ENCODE measurements at places on chromosomes 13 and 19.
A peak's percentile ranks its signal among the peaks of the same experiment; 100 is the strongest.

- peak; percentile 7 for DNase-seq
These were observed 653.0 kb upstream of the GPC6 start for GRCh38 chr13:92573467-92574057.

DNA sequence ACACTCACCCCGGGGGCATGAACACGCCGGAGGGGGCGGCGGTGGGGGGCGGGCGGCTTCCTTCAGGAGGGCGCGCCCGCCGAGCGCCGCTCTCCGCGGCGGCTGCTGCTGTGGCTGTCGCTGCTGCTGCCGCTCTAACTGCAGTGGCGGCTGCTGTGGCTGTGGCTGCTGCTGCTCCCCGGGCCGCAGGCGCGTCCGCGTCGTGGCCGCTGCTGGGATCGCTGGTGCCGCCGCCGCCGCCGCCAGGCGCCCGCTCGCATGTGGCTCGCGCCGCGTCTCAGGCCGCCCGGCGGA lies at the start of gene BBC3:
BBC3 (minus strand) TSS at position 279 of the 294 bp plus-strand sequence. CDS start 2,768 bp downstream, outside the sequence.
- no peak for DNase-seq

- DNase-seq = no peak
These were observed 33.1 kb upstream of the C1QTNF9 start for GRCh38 chr13:24276306-24276705.

DNA sequence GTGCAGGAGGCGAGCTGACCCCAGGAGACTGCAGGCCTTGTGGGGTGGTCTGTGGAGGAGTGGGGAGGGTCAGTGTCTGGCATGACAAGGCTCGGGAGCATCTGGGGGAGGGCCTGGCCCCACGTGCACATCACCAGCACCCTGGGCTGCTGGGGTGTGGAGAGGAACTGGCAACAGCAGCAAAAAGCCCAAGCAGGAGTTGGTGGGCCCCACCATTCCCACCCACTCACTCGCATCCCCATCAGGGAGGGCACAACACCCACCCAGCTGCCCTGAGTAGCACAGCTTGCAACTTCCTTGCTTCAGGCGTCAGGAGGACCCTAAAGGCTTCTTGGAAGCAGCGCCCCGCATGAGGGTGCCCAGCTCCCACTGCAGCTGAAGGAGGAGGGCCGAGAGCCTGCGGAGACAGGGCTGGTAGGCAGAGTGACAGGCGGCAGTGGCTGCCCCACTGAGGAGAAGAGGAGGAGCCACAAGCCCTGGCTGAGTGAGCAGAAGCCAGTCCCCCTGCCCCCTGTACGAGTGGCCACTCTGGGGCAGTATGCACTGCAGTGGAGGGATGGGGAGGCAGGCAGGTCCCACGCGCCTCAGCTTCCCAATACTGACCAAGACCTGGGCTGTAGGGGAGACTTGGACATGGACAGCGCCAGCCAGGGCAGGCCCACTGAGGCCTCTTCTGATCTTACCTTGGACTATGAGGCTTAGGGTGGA lies 26.5 kb downstream of the ELL start:
- DNase-seq = no peak

DNA sequence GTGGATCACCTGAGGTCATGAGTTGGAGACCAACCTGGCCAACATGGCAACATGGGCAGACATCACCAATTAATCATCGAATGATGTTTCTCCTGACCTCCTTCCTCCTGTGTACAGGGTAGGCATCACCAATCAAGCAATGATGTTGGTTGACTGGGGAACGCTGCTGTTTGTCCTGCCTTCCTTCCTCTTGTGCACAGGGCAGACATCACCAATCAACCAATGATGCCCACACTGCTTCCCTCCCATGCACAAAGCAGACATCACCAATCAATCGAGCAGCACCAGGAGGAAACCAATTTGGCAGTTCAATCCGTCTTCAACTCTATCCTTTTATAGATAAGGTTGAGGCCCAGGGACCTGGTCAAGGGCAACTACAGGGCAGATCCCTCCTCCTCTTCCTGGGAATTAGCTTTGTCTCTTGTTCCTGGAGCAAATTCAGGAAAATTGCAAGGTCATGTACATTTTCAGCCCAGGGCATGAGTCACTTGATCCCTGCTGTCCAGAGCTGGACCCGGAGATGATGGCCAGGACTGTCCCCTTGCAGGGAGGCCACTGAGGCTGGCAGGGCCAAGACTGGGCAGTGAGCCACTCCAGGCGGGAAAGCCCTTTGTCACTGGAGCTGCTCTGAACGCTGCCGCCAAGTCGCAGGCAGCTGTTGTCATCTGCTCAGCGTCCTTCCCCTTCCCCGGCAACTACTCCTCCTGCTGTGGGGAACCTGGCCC lies 5.3 kb upstream of the CSNK1G2 start:
- DNase-seq = no peak

DNA sequence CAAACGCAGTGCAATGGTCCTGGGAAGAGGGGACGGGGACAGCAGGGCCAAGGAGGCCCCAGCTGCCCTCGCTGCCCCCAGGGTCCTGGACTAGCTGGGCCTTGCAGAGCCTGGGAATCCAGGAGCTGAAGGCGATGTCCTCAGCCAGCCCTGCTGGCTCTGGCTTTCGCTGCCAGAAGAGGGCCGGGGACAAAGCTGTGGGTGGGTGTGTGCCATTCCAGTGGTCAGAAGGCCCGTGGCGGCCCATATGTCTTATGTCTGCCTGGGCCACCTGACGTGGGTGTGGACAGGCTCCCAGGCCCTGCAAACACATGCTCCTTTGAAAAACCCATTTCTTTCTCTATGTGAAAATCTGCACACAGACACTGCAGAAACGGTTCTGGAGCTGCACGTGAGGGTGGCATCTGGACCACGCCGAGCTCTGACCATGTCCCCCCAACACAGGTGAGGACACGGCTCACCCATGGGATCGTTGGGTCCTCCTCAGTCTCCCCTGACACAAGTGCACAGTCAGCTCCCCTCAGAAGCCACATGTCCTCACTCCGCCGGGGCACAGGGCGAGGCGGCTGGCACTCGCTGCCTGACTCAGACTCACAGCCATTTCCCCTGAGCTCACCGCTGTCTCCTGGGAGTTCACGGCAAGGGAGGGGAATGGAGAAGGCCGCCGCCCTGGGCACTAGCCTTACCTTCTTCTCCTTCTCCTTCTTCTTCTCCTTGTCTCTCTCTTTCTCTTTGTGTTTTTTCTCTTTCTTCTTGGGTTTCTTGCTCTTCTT lies 16.9 kb downstream of the IZUMO4 start:
- no peak for DNase-seq

GRCh38 chr13:111262715-111263114 lies 57.7 kb upstream of the TEX29 start:
- DNase-seq = no peak

DNA sequence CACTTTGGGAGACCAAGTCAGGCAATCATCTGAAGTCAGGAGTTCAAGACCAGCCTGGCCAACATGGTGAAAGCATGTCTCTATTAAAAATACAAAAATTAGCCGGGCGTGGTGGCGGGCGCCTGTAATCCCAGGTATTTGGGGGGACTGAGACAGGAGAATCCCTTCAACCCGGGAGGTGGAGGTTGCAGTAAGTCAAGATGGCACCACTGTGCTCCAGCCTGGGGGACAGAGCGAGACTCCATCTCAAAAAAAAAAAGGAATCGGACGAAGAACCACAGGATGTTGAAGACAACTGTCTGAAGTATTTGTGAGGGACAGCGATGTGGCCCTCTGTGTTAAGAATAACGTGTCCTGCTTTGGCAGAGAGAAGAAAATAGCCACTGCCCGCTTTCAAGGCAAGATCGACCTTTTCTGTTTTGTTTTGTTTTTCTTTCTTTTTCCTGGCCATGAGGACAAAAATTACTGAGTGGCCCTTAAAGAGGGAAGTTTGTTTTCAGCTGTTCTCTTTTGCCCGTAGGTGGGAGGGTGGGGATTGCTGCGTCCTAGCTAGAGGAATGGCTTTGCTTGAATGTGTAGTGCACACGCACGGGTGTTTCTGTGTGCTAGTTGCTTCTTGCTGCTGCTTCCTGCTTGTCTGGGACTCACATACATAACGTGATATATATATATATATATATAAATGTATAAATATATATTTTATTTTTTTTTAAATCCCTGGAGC lies 6.2 kb upstream of the PRKCG start:
- no peak for DNase-seq

GRCh38 chr19:38912600-38913514 lies 871 bp upstream of the CCER2 start:
- DNase-seq = no peak

DNA sequence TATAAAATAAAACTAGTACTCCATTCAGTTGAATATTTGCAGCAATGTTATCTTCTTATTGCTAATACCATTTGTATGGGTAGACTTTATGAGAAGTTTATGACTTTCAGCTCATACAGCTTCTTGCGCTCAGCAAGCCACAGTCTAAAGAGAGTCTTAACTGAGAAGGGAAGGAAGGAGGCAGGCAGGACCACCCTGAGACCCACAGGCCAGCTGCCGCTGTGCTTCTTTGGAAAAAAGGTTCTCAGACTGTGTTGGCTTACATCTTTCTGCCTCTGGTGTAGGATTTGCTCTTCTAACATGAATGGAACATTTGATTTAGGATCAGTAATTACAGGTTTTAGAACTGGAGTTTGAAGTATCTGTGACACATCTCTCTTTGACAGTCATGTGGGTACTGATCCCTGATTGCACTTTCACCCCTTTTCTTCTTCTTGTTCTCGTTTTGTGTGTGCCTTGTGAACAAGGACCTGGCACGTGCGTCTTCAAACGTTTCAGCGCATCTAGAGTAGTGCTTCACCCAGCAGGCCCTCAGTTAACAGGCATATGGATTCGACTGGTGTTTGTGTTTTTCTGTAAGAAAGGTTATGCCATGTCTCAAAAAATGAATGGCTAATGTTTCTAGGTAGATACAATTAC lies 7.1 kb upstream of the GPR18 start:
- DNase-seq = peak; percentile 17

GRCh38 chr13:97484301-97484700 lies 50.3 kb downstream of the RAP2A start:
- no peak for DNase-seq

DNA sequence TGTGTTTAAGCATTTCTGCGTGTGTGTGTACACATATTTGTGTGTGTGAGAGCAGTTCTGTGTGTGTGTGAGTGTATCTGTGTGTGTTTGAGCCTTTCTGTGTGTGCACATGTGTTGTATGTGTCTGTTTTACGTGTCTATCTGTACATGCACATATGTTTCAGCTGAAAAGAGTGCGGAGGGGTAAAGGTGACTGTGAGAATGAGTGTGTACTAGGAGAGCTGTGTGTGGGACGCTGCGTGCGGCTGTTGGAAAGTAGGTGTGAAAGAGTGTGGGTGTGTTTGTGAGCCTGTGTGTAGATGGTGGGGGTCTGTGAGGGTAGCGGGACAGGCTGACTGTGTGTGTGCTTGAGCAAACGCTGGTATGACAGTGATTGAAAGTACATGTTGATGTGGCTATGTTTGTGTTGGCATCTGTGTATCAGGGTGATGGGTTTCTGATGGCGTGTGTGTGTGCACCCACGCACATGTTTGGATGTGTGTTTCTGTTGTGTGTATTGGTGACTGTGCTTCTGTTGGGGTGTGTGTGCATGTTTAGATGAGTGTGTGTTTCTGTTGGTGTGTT lies 7.5 kb upstream of the TPM4 start:
- no peak for DNase-seq

DNA sequence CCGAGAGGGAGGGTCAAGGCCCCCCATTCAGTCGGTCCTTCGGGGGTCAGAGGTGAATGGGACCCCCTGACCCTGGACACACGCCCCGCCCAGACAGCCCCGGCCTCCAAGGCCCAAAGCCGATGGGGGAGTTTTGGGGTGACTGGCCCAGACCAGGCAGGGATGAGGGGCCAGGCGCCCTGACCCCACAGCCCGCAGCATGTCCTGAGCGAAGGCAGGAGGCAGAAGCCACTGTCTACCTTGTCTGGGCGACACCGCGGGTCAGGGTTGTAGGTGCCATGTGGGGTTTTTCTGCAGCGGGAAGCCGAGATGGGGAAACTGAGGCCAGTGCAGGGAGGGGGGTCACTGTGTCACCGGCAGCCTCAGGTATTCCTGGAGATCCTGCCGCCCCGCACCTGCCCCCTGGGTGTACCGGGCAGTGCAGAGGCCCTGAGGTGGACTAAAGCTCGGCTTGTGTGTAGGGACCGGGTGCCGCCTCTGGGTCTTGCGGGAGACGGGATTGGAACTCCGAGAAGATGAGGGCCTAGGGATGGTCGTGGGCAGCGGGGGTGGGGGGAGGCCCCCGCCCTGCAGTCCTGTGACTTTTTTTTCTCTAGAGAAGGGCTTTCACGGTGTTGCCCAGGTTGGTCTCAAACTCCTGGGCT lies 8.5 kb downstream of the ARID3A start:
- no peak for DNase-seq

GRCh38 chr13:24894972-24895300 lies 131.0 kb downstream of the RNF17 start:
- DNase-seq = no peak

GRCh38 chr13:73943965-73944233 lies 190.3 kb downstream of the KLF12 start:
- DNase-seq = no peak

GRCh38 chr19:46225558-46226004 lies 4.0 kb upstream of the IGFL1 start:
- DNase-seq = no peak

GRCh38 chr13:104318121-104318520 lies 1251.9 kb upstream of the SLC10A2 start:
- no peak for DNase-seq

- no peak for DNase-seq
These were observed 661.6 kb upstream of the KLHL1 start for GRCh38 chr13:70769817-70770216.

DNA sequence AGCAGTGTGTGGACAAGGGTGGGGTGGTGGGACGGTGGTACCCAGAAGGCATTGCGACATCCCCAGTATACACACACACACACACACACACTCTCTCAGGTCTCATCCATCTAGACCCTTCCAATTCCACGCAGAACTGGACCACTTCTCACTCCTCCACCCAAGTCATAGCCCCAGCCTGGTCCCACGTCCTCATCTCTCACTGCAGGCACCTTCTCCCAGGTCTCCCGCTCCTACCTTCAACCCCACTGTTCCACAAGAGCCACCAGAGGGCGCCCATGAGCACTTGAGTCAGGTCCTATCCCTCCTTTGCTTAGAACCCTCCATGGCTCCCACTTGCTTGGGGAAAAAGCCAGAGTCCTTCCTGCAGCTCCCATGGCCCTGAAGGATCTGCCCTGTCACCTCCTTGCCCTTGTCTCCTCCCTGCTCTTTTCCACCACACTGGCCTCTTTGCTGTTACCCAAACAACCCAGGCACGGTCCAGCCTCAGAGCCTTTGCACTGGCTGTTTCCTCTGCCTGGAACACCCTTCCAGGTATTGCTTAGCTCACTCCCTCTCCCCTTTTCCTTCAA lies 62.6 kb downstream of the IER2 start:
- peak; percentile 26 for DNase-seq
